Neuronal stem cell (in vitro differentiated cells): ENCODE measurements at places on chromosomes 11 and 22.

GRCh38 chr11:72326151-72326848 lies 82.3 kb upstream of the PHOX2A start:
- H3K4me1 ChIP-seq, result peaks cover 3% of the 10 kb centered on the region
- no peak overlapping the region for H3K27ac ChIP-seq
- H3K4me3 ChIP-seq, result no peak overlapping the region

DNA sequence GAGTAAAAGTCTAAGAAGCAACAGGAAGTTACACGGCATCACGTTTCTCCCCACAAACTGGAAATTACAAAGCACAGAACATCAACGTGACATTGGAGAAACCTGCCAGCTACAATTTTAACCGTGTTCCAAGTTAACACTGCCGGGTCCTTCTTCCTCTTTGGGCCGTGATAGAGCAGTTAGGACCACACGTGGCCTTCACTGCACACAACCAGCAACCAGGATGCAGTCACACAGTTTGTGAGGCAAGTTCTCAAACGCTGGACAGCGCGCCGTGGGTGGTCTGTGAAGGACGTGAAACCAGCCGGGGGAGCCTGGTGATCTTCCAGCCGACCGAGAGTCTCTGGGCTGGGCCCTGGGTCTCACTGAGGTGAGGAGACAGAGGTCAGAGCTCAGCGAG lies 14.6 kb downstream of the C11orf21 start:
- no peak overlapping the region for H3K4me3 ChIP-seq
- peaks cover 10% of the 10 kb centered on the region for H3K4me1 ChIP-seq
- no peaks in the 10 kb centered on the region for H3K27me3 ChIP-seq
- H3K27ac ChIP-seq, result no peak overlapping the region
- no peaks in the 10 kb centered on the region for H3K36me3 ChIP-seq

DNA sequence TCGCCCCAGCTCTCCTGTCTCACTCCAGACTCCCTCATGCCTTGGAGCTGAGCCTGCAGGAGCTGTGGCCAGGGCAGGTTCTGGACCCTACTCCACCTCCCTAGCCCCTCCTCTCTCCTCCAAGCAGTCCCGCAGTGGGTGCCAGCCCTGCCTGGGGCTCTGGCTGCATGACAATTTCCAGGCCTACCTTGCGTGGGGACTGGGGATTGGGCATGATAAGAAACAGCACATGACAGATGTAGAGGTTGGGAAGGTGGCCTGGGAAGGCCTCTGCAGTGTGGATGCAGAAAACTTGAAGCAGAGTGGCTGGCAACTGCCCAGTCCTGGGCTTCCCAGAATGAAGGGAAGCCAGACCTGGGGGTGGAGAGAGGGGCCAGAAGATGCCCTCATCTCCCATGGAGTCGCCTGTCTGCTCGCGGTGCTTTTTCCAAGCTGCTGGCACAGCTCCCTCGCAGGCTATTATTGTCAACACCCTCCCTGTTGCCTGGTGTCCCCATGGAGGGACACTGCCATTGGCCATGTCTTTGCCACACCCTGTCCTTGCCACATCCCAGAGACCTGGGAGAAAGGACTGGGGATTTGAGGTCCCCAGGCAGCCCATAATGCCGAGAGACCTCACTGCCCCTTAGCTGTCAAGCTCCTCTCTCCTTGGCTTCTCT lies 48.9 kb upstream of the CDON start:
- no peaks in the 10 kb centered on the region for H3K36me3 ChIP-seq
- DNase-seq, result no peak
- H3K27me3 ChIP-seq, result peaks cover 83% of the 10 kb centered on the region
- peaks cover 9% of the 10 kb centered on the region for H3K4me1 ChIP-seq
- H3K4me3 ChIP-seq, result no peak overlapping the region

GRCh38 chr22:42719133-42719532 lies 1.5 kb downstream of the A4GALT start:
- H3K36me3 ChIP-seq, result no peaks in the 10 kb centered on the region
- H3K27me3 ChIP-seq, result peaks cover 69% of the 10 kb centered on the region
- no peak for DNase-seq

DNA sequence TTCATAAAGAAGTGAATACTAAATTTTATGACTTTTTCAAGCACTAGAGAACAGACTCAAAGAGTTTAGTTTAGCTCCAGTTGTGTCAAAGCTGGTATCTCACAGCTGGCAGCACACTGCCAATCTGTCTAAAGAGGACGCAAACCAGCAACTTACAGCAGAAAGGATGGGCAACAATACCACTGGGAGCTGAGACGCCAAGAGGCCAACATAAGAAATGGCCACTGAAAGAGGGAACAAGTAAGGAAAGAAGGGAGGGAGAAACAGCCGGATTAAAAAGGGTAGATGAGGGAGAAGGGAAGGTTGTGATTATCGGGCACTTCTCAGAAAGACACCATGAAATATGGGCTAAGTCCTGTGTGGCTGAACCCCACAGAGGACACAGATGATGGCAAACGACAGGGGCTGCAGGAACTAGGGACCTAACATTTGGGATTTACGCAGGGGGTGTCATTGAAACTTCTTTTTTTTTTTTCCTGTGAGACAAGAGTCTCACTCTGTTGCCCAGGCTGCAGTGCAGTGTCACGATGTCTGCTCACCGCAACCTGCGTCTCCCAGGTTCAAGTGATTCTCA lies 41.7 kb downstream of the SERPIND1 start:
- H3K27me3 ChIP-seq, result no peaks in the 10 kb centered on the region
- no peak overlapping the region for H3K27ac ChIP-seq
- H3K4me3 ChIP-seq, result no peak overlapping the region

- no peak overlapping the region for H3K4me3 ChIP-seq
- DNase-seq, result no peak
- H3K27ac ChIP-seq, result no peak overlapping the region
- peaks cover 3% of the 10 kb centered on the region for H3K4me1 ChIP-seq
- H3K27me3 ChIP-seq, result no peaks in the 10 kb centered on the region
Observed at GRCh38 chr22:49306632-49307480, 520.8 kb downstream of the BRD1 start.
